ENCODE measurements at places on chromosomes 13 and 19. TPM values are rescaled to one million over a fixed set of nuclear protein-coding genes. Genes with fewer than 3 reads are reported as not detected.

The GNA15 gene
- 0.53 TPM for total RNA-seq

The FAM216B gene
- total RNA-seq = not detected

The DHDH gene
- not detected for total RNA-seq

The S1PR2 gene
- total RNA-seq = 3.4 TPM

The SMARCA4 gene
- total RNA-seq = 157 TPM

The C5AR1 gene
- total RNA-seq = not detected

The ZNF302 gene
- 11.4 TPM for total RNA-seq

The OR4F17 gene
- not detected for total RNA-seq

The UGGT2 gene
- total RNA-seq = 22.9 TPM

DNA sequence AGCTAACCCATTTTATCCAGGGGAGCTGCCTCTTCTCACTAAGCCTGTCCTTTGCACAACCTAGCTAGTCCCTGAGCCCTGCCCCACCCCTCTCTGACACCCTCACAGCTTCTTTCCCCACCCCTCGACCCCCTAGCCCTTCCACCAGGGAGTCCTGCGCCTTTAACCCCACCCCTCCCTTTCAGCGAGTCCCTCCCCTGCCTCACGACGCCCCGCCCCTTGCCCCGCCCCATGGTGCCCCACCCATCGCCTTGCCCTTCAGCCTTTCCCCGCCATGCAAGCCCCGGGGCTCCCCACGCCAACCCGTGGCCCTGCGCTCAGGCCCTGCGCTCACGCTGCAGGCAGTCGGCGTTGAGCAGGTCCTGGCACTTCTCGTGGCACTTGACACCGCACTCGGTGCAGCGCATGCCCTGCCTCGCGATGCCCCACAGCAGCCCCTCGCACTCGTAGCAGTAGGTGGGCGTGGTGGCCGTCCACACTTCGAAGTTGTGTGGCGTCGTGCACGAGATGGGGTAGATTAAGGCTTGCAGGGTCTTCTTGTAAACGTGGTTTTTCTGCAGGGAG, 40.0 kb downstream of the UNC13A start:
- no peak for DNase-seq

- DNase-seq = no peak
Measured at GRCh38 chr19:55116232-55116858, 1.1 kb downstream of the PPP1R12C start.

DNA sequence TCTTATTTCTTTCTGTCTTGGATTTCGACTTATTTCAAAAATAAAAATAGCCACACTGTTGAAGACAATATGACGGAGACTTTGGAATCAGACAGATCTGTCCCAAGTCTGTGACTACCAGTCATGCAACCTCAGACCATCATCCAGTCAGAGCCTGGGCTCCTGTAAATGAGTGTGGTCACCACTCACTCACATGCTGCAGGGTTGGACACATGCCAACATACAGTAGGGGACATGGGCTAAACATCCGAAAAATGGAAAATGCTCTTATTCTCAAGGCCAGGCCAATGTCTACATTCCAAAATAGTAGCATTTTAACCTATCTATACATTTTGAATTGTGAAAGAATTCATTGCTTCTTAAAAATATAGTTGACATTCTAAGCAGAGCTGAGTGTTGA, 75.5 kb upstream of the EDNRB start:
- no peak for DNase-seq

DNA sequence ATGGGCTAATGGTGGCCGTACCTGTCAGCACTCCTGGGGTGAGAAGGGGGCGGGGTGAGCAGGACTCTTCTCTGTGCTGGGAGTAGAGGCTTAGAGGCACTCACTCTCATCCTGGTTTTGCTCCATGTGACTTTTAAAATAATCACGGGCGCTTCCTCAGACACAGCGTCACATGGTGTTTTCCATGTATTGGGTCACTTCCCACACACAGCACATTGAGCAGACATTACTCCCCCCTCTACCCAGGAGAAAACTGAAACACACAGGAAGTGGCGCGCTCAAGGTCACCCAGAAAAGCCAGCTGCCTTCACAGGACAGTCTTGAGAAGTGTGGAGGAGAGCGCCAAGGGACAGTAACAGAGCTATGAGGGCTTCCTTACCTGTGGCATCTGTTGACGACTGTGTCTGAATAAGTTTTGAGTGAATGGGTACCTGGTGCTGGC, 23.2 kb downstream of the SPATA13 start:
- DNase-seq = no peak

GRCh38 chr13:99218969-99219368, 18.3 kb downstream of the UBAC2 start:
- DNase-seq = no peak

- DNase-seq = no peak
Measured at GRCh38 chr13:34172048-34172447, 354.1 kb downstream of the RFC3 start.

DNA sequence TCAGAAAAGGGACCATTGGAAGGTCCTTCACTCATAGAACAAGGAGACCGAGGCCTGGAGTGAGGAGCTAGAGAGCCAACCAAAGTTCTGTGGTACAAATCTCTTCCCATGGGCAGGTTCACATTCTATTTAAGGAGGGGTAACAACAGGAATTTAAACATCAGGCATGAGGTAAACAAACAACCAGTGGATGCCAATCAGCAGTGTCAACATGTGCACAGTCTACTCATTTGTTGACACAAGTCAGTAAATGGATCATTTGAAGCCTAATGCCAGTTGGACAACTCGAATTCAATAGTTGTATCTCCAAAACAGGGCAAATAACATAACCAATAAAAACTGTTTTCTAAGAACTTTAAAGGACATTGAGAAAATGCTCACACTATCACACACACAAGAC, 6.3 kb upstream of the DOCK9 start:
- DNase-seq = no peak

DNA sequence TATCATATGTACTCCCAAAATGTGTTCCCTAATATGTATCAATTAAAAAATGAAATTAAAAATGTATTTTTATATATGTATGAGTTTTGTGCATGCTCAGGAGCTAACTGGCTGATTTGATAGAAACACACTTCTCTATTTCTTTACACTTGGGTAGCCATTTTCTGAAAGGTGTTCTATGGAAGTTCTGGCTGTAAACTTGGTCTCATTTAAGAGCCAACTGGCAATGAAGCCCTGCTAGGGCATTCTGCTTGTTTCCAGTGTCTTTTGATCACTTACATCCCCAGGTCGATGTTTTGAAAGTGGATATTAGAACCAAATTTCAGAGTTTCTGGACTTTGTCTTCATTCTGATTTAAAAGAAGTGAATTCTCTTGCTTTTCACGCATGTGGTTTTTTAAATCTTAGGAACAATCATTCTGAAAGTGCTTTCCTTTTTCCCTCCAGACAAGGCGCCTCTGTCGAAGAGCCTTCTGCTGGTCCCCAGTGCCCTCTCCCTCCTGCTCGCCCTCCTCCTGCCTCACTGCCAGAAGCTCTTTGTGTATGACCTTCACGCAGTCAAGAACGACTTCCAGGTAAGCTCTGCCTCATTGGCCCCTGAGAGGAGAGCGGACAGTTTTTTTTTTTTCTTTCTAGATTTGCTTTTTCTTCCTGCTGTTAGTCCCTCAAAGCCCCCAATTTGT, 20.1 kb downstream of the GPR18 start:
- no peak for DNase-seq

DNA sequence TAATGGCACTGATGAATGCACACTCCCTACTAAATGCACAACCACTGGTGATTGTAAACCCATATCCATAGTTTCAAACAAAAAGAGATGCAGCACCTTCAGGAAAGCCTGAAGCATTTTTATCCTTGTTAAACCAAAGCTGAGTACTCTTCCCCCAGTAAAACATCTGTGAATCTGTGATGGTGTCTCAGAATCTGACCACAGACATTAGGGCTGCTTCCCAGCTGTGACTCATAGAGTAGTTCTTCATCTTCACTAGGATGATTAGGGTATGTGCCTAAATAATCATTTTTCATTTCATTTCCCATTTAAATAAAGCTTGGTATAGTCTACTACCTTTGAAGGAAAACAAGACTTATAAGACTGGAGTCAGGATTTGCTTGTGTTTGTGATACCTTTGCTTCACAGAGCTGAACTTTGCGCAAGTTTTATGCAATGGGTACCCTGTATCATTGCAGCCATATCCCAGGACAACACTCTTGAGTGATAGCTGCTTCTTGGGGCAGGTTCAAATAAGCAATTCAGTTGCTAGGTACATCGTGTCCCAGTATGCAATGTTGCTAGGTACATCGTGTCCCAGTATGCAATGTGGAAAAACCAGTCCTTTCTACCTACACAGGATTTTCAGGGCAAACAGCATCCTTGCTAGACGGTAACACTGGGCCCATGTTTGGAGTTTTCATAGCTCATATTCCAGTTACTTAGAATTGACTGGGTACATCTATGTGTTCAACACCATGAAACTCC, 277.1 kb downstream of the IRS2 start:
- no peak for DNase-seq

DNA sequence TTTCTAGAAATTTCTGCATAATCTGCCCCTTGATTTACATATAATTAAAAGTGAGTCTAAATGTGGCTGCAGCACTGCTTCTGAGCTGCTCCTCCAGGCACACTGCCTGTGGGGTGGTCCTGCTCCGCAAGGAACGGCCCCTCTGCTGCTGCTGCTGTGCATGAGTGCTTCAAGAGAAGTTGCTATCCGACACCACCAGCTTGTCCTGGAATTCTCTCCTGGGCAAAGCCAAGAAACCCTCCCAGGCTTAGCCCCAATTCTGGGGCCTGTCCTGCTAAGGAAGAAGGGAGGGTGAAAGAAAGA, 7.5 kb upstream of the PDCD5 start:
- no peak for DNase-seq

DNA sequence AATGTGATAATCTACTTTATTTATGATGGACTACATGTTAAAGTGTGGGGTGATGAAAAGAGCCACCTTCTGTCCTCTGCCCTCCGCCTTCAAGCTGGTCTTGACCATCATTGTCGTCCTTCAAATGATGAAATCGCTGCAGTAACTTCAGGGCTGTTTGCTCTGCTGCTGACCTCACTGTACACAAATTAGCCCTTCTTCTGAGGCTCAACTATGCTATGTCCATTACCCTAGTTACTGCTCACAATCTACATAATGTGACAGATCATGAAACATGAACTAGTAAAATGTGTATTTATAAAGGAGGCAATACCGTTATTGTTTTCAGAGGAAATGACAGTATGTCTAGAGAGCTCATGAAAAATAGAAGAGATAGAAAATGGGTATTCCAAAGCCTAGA, 145.9 kb downstream of the RFC3 start:
- no peak for DNase-seq

- no peak for DNase-seq
Measured at GRCh38 chr13:40456397-40456953, 210.0 kb downstream of the FOXO1 start.

GRCh38 chr13:28582225-28582891, 76.6 kb upstream of the POMP start:
- no peak for DNase-seq

- DNase-seq = no peak
Measured at GRCh38 chr13:42049454-42049813, 986 bp downstream of the DGKH start.

GRCh38 chr19:43329989-43330388, 23.5 kb upstream of the CD177 start:
- DNase-seq = no peak

DNA sequence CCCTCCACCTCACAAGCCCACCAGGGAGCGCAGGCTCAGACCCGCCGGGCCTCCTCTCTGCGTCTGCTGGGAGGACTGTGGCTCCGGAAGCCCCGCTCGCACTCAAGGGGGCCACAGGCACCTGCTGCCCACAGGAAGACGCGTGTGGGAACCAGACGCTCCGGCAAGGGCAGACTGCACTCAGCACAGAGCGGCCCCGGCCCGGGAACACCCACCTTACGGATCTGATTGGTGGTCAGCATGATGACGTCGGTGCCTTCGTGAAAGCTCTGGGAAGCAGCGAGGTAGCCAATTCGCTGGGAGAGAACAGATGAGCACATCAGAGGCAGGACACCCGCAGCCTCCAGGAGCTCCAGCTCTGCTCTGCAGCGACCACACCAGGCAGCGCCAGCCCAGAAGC, 14.6 kb downstream of the AP3D1 start:
- no peak for DNase-seq

GRCh38 chr19:51060973-51061372, 3.9 kb downstream of the KLK13 start:
- no peak for DNase-seq

DNA sequence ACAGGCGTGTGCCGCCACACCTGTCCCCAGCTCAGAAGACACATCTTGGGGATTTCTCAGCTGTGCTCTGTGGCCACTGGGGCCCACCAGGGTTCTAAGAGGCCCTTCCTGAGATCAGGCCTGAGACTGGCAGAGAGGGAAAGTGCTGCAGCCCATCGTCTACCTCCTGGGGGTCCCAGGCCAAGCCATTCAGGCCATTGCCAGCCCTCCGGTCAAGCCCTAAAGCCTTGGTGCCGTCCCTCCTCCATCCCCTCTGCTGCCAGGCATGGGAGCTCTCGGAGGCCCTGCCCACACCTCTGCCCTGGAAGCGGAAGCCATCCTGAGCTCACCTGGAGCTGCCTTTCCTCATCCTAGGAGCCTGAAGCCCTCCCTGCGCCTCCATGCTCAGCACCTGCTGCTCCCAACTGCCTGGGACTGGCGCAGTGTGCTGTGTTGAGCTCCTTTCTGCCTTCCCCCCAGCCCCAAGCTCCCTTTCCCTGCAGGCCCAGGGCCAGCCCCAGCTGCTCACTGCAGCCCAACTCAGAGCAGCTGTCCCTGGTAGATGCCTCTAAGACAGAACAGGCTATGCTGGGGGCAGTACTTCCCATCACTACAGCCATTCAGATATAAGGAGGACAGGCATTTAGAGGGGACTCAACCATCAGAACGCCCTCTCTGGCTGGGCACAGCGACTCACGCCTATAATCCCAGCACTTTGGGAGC, 2.9 kb downstream of the SLC7A9 start:
- no peak for DNase-seq

GRCh38 chr19:17058236-17058635, 17.0 kb downstream of the HAUS8 start:
- DNase-seq = no peak

DNA sequence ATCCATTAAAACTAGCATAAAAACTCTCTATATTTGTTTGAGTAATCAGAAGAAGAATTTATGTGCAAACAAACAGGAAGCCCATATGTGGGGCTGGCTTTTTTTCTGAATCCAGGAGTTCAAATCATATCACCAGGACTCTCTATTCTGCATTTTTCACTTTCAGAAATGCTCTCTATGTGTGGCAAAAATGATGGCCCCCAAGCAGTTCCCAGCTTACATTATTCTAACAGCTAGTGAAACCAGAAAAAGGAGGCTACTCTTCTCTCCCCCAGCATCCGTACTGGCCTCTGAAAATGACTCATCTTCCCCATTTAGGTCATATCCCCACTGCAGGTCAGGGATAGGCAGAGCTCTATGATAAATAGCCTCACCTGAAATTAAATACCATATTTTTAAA, 20.4 kb downstream of the RBM26 start:
- no peak for DNase-seq

GRCh38 chr13:33207615-33207961, 78.0 kb downstream of the STARD13 start:
- DNase-seq = no peak

DNA sequence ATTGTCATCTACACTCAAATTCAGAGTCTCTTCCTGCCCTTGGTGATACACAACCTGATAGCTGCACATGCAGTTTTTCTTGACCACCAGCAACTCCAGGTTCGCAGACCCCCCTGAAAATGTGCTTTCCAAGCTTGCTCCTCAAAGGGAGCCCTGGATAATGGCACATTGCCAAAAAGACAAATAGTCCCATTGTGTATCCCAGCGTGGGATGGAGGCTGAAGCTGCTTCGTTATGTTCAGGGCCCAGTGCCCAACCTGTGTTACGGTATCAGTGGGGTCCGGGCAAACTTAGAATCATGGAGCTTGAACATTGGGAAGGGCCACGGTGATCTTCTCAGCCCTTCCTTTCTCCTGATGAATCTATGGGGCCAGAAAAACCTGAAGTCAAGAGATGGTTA, 173.0 kb downstream of the TEX29 start:
- DNase-seq = no peak
